ENCODE measurements at places on chromosomes 12 and 14.

DNA sequence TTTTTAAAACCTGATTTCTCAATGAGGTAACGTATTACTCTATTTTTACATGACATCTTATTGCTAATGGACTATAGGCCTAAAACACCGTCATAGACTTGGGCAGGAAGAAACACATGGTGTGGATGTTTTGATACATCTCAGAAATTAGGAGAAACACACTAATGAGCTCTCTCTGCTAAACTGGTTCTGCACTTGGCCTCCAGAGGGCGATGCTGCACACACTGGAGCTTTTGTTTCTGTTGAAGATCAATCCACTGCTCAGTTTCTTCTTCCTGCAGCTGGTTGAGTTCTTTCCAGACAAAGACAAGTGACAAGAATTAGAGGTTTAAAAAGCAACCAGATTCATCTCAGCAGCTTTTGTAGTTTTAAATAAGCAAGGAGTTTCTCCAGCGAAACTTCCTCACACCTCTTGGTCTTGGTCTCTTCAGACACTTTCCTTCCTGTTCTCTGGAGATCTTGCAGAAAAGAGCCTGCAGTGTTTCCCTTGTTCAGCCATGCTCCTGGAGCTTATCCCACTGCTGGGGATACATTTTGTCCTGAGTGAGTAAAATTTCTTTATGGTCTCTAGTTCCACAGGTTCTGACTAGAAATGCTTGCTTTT is 178.5 kb upstream of the OR4E1 start:
- peak; percentile 69 for DNase-seq

DNA sequence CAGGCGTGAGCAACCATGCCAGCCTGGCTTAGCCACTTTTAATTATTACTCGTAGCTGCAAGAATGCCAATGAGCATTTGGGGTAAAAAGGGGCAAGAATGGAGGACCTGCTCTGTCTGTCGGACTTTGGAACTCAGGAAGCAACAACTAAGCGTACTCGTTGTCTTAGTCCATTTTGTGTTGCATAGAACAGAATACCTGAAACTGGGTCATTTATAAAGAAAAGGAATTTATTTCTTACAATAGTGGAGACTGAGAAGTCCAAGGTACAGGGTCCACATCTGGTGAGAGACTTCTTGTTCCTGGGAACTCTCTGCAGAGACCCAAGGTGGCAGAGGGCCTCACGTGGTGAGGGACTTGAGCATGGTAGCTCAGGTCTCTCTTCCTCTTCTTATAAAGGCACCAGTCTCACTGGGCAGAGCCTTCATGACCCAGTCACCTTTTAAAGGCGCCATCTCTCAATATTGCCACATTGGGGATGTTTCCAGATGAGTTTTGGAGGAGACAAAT is 29.2 kb downstream of the SLC35E3 start:
- DNase-seq = no peak

GRCh38 chr12:112964915-112965314 is 13.4 kb upstream of the OAS2 start:
- DNase-seq = no peak

- no peak for DNase-seq
Measured at GRCh38 chr12:109589240-109589590, 15.6 kb downstream of the MVK start.

DNA sequence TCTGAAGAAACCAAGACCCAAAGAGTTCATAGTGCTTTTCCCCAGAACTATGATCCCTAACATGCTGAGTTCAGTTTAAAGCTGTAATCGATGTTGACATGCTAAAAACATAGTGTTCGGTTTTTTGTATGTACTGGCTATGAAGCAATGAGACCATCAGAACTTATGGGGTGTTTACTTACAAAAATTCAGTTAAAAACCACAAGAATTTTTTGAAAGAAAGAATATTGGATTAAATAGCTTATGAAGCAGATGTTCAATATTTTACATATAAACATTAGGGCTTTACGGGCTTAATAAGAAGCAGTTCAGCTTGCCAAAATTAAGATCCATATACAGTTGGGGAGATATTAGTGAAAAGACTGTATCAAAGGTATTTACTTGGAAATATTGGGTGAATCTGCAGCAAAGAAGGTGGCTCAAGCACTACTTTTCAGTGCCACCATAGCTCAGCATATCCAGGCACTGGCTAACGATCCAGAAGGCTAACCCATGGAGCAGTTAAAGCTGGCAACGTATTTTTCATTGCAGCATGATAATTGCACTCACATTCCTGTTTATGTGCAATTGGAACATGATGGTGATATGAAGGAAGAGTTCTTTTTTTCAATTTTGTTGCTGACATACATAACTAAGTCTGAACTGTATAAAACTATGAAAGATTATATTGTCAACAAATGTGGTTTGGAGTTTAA is 125.9 kb downstream of the EFCAB11 start:
- no peak for DNase-seq

GRCh38 chr14:69917287-69917686 is 38.1 kb downstream of the SMOC1 start:
- no peak for DNase-seq

DNA sequence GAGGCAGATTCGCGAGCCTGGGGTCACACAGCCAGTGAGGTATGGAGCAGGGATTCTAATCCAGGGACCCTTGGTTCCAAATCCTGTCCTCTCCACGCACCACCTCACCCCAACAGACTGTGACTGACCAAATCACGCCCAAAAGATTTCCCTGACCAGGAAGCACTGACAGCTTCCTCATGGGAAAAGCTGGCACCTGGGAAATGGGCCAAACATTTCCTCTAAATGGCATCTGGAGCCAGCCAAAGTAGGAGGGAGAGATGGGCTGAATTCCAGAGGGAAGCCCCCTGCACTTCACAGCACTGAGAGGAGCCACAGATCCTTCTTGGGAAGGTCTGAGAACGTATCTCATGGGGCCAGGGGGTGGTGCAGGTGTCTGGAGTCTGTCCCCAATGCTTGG is 28.8 kb downstream of the CCDC92 start:
- no peak for DNase-seq

GRCh38 chr14:57244106-57244505 is 24.6 kb downstream of the EXOC5 start:
- no peak for DNase-seq

DNA sequence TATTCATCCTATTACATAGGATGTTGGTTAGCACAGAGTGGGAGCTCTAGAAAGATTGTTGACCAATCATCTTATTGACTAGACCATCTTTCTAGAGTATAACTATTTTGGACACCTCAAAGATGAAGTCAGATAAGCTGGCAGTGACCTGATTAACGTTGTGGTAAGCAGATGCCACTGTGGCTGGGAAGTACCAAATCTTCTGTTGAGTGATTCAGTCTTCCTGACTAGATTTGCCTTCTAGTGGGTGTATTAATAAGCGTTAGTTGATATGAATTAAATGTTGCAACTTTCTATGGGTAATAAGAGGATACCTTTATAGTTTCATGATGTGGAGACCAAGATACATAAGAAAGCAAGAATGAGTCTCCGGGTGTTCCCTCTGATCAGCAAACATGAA is 51.2 kb upstream of the HELB start:
- no peak for DNase-seq

DNA sequence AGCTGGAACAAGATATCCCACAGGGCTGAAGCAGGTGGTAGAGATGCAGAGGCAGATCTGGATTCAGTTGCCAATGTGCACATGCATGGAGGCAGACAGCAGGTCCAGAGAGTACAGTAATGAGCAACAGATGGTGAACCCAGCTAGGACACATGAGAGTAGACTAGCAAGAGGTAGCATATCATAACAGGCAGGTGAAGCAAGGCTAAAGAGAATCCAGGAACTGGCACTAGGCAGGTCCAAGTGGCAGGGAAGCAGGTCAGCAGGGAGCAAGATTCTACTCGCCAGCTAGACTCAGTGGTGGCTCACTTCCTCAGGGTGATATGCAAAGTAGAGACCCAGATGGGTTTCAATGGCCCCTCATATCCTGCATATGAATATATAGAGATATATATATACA is 15.3 kb upstream of the MYF6 start:
- no peak for DNase-seq

- DNase-seq = no peak
Measured at GRCh38 chr12:28626504-28626903, 436.2 kb downstream of the CCDC91 start.

- no peak for DNase-seq
Measured at GRCh38 chr14:26935733-26936132, 337.9 kb upstream of the NOVA1 start.

GRCh38 chr12:67592228-67593011 is 56.1 kb upstream of the DYRK2 start:
- DNase-seq = no peak

DNA sequence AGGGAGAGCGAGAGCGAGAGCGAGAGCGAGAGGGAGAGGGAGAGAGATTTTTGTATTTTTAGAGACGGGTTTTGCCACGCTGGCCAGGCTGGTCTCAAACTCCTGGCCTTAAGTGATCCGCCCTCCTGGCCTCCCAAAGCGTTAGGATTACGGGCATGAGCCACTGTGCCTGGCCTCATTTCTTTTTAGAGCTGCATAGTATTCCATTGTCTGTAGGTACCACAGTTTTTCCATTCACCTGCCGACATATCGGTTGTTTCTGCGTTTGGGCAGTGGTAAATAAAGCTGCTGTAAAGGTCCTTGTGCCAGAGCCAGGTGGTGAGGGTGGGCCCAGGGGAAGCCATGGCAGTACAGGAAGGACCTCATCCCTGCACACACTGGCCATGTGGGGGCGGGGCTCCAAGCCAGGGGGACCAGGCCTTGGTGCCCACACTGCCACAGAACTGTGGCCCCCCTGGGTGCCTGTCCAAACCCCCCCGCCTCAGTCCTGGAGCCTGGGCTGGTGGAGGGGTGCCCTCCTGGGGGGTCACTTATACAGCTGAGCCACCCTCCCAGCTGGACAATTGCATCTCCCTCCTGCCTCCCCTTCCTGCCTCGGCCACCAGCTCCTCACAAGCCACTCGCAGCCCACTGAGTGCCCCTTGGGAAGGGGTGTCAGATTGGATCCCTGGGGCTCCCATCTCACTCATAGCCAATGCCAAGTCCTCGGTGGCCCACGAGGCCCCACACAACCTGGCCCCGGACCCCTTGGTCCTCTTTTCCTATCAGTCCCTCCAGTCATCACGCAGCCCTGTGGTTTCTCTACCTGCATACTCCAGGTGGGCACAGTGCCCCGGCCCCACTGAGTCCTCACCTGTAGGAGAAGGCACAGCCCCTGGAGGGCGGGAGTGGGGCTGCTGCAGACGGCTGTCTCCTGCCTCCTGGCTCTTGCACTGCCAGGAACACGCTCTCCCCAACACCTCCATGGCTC is 1.7 kb upstream of the PUS1 start:
- DNase-seq = no peak

GRCh38 chr12:23415180-23415579 is 534.3 kb downstream of the SOX5 start:
- DNase-seq = no peak

- DNase-seq = no peak
Measured at GRCh38 chr14:73125169-73125588, 11.1 kb upstream of the PSEN1 start.

DNA sequence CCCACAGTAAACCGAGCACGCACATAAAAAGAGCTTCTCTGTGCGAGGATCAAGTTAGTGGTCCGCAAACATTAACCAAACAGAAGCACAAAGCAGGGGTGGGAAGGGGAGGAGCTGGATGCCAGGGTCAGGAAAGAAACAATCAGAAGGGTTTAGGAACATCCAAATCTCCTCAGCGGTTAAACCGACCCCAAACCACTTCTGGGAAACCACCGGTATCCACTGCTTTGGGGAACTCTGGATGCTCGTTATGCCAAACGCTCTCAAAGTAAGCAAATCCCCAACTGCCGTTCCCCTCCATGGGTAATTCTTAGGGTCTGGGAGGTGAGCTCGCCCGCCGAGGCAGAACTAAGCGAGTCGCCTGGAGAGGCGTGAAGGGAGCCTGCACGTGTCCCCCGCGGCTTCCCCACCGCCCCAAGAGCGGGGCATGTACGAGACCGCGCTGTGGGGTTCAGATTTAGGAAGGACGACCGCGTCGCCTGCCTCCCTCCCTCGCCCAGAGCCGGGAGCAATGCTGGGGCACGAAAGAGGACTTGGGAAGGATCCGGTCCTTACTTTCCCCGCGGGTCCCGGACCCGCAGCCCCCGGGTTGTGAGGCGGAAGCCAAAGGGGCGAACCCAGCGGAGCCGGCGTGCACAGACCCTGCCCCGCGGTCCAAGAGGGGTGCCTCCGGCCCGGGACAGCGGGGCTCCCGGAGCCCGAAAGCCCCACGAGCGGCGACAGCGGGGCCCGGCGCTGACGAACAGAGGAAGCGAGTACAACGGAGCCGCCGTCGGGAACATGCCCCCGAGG is 711 bp downstream of the SBNO1 start:
- DNase-seq = peak; percentile 9

GRCh38 chr12:76764856-76765255 is 941 bp downstream of the ZDHHC17 start:
- DNase-seq = no peak

- DNase-seq = peak; percentile 34
Measured at GRCh38 chr12:118404876-118405521, 28.6 kb downstream of the SUDS3 start.

- DNase-seq = no peak
Measured at GRCh38 chr12:4856596-4856995, 53.1 kb upstream of the KCNA1 start.

GRCh38 chr12:128450810-128451209 is 183.8 kb downstream of the TMEM132C start:
- DNase-seq = no peak

- DNase-seq = no peak
Measured at GRCh38 chr12:27572486-27573255, 48.7 kb downstream of the PPFIBP1 start.

DNA sequence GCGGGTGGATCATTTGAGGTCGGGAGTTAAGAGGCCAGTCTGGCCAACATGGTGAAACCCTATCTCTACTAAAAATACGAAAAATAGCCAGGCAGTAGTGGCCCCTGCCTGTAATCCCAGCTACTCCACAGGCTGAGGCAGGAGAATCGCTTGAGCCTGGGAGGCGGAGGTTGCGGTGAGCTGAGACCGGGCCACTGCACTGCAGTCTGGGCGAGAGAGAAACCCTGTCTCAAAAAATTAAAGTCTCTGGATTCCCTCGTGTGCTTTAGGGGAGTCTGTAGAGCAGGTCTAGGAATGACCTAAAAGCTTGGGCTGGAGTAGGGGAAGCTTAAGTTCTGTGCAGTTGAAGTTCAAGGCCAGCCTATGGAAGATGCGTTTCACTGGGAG is 697 bp upstream of the TULP3 start:
- no peak for DNase-seq

DNA sequence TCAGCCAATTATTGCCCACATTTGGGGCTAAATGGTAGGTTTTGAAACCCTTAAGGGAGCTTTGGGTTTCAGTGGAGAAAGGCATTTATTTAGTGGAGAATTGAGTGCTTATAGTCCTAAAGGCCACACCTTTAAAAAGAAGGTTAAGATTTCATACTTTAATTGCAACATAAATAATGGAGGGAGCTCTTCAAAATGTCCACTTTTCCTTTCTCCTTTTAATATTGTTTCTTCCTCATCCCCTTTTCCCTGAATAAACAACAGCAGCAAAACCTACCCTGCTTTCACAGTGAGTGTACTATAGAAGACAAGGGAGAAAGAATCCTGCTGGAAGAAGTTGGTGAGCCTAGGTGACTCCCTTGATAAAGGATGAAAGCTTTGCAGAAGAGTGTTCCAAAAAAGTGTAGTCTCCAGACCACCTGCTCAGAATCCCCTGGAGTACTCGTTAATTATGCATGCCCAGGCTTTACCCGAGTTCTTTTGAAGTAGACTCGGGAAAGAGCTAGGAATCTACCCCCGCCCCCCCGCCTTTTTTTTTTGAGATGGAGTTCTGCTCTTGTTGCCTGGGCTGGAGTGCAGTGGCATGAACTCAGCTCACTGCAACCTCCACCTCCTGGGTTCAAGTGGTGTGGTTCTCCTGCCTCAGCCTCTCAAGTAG is 11.5 kb upstream of the EID3 start:
- no peak for DNase-seq

Measured in activated CD4-positive, alpha-beta T cell treated with anti-CD3 and anti-CD28 coated beads, Interleukin-2, amount 50 U/mL, for 4 hours (primary cell).